CD4-positive, alpha-beta T cell treated with Interleukin-15 for 1 hour (primary cell): ENCODE measurements at places on chromosomes 2 and 18.

DNA sequence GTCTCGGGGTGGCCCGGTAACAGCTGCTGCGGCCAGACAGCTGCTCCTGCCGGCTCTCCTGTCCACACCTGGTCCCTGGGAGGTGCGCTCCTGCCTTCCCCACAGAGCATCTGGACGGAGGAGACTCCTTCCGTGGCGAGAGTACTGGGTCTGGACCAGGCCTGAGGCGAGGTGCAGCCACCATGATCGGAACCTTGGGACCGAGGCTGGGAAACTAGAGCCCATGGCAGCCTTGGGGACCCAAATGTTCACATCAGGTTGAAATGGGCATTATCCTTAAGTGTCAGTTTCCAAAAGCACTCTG lies 628 bp downstream of the GIGYF2 start:
- DNase-seq = no peak

DNA sequence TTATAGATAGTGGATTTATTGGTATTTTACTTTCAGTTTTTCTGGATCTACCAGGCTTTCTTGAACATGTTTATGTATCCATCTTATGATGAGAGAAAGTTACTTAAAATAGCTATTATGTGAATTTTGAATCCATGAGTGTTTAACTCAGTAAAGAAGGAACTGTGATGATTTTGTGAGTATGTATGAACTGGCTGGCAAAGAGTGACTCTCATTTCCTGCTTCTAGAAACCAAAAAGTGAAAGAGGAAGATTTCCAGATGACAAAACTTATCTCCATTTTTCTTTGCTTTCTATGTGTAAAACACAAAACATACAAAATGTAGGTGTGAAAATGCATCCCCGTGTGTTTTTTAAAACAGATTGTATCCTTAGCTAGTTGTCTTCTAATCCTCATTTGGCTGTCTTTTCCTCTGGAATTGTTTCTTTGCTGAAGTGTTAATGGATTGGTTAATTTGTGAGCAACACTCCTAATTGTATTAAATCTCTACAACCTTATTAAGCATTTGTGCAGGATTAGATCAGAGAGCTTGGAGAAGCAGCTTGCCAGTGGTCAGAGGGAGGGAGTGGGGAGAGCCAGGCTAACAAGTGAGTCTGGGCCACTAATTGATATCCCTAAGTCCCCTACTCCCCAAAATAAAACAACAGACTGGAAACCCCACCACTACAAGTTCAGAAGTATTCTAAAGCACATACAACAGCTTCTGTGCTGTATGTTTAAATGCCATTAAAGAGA lies 23.9 kb downstream of the PTPRM start:
- no peak for DNase-seq

- DNase-seq = no peak
These were observed 75.7 kb downstream of the FTCDNL1 start for GRCh38 chr2:199775267-199775666.

DNA sequence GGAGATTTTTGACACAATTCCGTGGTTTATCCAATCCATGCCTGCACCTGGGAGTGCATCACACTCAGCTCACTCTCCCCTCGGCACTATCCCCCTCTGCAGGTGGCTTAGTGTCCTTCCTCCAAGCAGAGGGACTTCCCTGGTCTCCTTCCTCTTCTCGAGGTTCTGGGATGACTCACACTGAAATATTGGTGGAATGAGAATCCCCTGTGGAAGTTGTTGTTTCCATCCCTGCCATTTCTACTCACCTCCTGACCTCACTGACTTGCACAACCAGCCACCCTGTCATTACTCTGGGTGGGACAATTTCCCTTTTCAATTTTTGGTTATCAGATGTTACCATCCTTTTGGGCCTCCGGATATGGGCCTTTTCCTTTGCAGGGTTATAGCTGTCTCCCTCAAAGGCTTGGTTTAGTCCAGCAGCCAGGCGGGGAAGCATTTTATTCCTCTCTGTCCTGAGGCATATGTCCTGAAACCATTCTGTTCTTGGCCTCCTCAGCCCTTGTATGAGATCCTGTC lies 59.9 kb downstream of the PTPRM start:
- DNase-seq = no peak

DNA sequence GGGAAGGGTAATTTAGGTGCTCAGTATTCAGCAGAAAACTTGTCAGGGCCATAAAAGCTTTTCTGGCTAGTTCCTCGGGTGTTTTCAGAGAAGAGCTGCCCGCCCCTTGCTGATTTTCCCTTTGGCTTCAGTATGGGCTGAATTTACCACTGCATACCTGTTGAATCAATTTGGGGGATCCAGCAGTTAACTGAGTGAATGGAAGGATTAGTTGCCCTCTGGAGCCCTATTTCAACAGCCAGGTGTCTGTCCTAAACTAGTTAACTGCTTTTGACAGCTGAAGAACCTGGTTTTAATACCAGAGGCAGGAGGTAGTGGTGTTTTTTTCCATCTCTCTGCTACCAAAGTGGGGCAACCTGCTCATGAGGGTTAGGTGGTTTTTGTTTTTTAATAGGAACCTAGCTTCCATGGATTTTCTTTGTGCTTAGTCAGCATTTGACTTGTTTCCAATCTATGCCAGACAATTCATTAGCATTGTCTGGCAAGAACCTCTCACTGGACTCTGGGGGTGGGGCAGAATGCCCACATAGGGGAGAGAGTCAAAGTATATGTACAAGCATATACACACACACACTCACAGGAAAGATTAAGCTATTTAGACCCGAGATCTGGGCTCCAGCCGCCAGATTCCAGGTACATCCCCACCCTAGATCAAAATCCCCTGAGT lies 166.5 kb upstream of the SIX3 start:
- no peak for DNase-seq

DNA sequence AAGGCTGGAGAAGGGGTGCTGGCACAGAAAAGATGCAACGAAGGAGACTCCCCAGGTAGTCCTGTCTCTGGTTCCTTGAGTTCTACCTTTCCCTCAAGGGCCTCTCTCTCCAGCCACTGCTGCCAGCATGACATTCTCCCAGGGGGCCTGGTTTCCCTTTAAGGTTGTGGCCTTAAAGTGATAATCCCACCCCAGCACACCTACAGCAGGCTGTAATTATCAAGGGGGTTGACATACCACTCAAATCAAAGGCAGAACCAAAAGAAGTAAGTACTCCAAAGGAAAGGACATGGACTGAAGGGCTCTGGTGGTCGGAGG lies 127.4 kb upstream of the MSH6 start:
- DNase-seq = no peak

GRCh38 chr18:31634331-31634713 lies 42.6 kb downstream of the TTR start:
- DNase-seq = no peak

GRCh38 chr18:40553029-40553428 lies 1402.0 kb upstream of the PIK3C3 start:
- DNase-seq = no peak

DNA sequence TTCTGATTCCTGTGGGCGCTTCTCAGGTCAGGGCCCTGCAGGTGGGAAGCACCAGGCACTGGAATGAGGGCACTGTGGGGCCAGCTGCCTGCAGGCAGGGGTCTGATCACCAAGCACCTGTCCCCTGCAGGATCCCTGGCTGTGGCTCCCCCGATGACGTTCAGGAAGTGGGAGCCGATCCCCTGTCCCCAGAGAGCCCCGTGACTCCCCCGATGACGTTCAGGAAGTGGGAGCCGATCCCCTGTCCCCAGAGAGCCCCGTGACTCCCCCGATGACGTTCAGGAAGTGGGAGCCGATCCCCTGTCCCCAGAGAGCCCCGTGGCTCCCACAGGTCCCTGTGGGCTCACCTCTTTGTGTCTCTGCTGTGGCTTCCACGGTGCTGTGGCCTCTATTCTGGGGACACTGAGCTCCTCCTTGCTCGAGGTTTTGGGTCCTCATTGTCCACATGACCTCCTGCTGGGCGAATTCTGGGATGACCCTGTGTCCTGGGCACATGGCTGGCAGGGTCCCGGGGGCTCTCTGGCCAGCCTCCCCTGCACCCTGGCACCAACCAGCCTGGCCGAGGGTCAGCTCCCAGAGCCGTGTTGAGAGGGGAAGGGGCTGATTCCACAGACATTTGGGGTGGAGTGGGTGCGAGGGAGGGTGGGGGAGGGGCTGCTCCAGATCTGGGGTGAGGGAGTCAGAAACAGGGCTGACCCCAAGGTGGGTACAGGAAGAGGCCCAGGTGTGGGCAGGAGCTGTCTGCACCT lies 4.8 kb downstream of the NEU4 start:
- peak; percentile 43 for DNase-seq

DNA sequence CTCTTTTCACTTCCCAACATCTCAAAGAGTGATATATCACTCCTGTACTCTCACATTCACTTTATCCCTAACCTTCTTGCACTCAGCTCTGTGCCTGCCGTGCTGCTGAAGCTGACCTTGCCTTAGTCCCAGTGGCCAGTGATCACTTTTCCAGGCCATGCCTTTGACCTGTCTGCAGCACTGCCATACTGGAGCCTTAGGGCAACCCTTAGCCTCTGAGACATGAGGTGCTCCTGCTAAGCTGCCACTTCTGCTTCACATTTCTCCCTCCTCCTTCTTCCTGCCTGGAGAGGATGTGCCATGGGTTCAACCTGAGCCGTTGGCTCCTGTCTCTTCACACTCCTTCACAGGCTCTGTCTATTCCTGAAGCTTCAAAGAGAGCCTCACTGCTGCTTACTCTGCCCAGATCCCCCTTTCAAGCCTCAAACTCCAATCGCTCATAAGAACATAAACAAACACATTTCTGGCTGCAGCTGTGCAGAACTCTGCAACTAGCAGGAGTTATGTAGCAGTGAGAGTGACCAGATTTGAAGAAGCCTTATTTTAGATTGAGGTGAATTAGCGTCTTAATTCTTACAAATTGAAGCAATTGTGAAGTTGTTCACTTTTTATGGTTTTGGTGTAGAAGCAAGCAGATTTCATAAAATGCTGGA lies 716.2 kb upstream of the FANCL start:
- DNase-seq = no peak
